ENCODE measurements at places on chromosomes 6 and 20.
A peak's percentile ranks its signal among the peaks of the same experiment; 100 is the strongest.

DNA sequence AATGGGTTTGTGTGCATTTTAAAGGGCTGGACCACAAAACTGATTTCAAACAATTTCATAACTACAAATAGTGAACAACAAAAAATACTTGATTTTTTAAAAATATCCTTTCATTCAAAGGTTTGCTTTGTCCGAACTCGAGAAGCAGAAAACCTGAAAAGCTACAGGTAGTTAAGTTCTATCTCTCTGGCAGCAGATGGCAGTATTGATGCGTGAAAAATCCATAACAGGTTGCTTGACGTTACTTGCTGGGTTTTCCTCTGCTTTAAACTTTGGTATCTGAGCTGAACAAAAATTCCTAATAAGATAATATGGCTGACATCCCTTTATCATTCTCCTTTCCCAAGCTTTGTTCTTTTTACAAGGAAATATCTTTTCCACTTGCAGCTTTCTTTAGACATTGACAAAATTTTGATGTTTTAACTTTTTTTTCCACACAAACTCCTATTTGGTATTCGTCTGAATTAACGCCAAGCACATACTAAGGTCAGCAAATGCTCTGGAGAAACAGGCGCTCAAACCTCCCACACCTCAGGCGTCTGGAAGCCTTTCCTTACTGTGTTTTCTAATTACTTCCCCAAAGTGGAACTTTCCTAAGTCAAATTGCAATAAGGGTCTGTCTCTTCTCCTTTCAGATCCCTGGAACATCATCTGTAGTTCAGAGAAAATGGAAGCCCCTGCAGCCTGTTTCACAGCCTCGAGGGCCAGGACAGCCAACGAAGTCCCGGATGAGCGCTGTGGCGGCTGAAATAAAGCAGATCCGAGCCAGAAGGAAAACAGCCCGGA, 50.3 kb upstream of the GFRAL start:
- peak; percentile 49 for DNase-seq

DNA sequence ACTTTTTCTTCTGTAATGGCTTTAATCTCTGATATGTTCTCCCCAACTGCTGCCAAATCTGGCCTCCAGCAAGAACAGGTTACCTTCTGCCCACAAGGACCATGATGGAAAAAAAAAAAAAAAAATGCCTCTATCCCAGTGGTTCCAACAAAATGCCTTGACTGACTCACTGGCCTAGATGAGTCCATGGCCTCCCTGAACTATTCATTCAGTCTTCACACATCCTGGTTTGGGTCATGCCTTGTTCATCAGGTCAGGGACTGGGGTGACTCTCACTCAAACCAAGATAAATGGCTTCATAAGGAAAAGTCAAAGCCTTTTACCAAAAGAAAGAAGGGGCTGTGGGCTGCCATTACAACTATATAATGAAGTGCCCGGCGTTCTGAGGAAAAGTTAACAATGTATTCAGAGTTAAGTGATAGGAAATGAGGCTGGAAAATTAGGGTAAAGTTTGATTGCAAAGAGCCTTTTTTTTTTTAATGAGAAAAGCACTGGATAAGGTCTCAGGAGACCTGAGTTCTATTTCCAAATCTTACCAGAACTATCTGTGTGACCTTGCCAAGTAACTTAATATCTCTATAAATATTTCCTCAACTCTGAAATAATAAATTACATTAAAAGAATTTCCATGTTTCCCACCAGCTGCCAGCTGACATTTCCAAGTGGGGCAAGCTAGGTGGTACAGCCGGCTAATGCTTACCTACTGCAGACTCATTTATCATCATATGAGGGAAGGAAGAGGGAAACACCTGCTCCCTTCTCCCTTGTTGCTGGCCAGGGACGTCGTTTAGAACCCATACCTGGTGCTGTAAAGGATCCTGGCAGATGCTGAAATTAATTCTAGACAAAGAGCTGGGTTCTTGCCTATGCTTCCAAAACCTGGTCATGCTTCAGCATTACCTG, 380.0 kb upstream of the MARCKS start:
- no peak for DNase-seq

DNA sequence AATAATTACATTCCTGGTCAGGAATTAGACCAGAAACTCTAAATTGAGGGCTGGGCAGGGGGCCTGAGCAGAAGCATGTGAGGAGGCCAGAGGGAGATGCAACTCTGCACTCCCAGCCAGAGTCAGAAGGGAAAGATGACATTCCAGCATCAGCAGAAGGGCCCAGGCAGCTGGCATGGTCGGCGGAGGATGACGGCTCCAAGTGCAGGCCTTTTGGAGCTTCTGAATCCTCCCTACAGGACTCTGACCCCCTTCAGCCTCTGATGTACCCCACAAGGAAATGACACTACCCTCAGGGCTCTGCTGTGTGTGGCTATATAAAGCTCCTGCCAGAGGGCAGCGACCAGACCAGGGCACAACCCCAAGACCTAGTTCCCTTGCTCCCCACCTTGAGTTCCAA, 1.9 kb downstream of the LRFN2 start:
- DNase-seq, result no peak

- DNase-seq, result no peak
These were observed 28.8 kb downstream of the EPB41L1 start for GRCh38 chr20:36183155-36183944.

DNA sequence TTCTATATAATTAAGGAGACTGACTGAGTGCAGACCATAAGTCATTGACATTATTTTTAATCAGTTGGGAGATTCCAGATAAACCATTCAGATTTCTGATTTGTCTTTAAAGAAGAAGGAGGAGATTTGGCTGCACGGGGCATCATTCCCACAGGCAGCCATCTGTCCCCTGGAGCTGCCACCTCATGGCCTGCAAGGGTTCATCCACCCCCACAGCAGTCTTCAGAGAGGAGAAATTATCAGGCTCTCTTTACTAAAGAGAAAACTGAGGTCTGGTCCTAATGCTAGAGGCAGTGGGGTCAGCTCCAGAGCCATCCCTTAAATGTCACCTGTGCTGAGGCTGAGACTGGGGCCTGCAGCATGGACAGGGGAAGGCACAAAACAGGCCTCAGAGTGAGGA, 501.3 kb upstream of the SULF2 start:
- no peak for DNase-seq

GRCh38 chr6:108452711-108453195, 108.0 kb upstream of the FOXO3 start:
- no peak for DNase-seq

- no peak for DNase-seq
These were observed 9.4 kb upstream of the SLC4A11 start for GRCh38 chr20:3248167-3248992.

- no peak for DNase-seq
These were observed 119.1 kb upstream of the SLC2A12 start for GRCh38 chr6:134171517-134171916.

- no peak for DNase-seq
These were observed 235.4 kb downstream of the CDKAL1 start for GRCh38 chr6:20769631-20770030.
